Progenitor cell of endocrine pancreas (in vitro differentiated cells): ENCODE measurements at places on chromosomes 16 and 17. TPM values are rescaled to one million over a fixed set of nuclear protein-coding genes. Genes with fewer than 3 reads are reported as not detected.

GRCh38 chr16:23952128-23952970 lies 116.6 kb downstream of the PRKCB start:
- H3K4me3 ChIP-seq = no peak overlapping the region
- H3K27me3 ChIP-seq = peaks cover 81% of the 10 kb centered on the region
- no peak for DNase-seq
- no peak overlapping the region for H3K27ac ChIP-seq
- peaks cover 2% of the 10 kb centered on the region for H3K4me1 ChIP-seq

GRCh38 chr16:4273858-4274311 lies 1.1 kb upstream of the TFAP4 start:
- peaks cover 2% of the 10 kb centered on the region for H3K4me1 ChIP-seq
- H3K36me3 ChIP-seq = no peaks in the 10 kb centered on the region
- no peaks in the 10 kb centered on the region for H3K27me3 ChIP-seq
- DNase-seq = no peak

GRCh38 chr16:6528217-6528616 lies 804.4 kb upstream of the RBFOX1 start:
- no peaks in the 10 kb centered on the region for H3K36me3 ChIP-seq
- DNase-seq = no peak
- H3K4me1 ChIP-seq = no peaks in the 10 kb centered on the region
- H3K27ac ChIP-seq = no peak overlapping the region

DNA sequence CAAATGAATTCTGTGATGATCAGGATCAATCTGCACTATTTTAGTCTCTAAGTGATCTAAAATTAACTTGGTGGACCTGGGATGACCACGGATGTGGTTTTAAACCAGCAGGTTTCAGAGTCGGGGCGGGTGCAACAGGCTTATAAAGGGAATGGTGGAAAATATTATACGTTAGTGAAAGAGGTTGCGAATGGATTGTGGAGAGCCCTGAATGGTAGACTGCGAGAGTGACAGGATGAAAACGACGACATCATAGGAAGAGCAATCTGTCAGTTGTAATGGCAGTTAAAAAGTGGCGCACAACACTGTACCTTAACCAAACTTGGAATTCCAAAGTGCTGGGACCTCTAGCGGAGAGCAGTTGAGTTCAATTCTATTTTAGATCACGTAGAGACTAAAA lies 1.2 kb upstream of the CYB5B start:
- H3K27ac ChIP-seq = no peak overlapping the region
- H3K4me3 ChIP-seq = peak overlapping the region; percentile 7
- H3K27me3 ChIP-seq = no peaks in the 10 kb centered on the region
- H3K4me1 ChIP-seq = peaks cover 10% of the 10 kb centered on the region
- peaks cover 12% of the 10 kb centered on the region for H3K36me3 ChIP-seq
- DNase-seq = no peak

- no peak overlapping the region for H3K27ac ChIP-seq
- DNase-seq = no peak
- no peak overlapping the region for H3K4me3 ChIP-seq
- H3K4me1 ChIP-seq = no peaks in the 10 kb centered on the region
Observed at GRCh38 chr17:41844971-41845370, 7.3 kb downstream of the KLHL10 start.

DNA sequence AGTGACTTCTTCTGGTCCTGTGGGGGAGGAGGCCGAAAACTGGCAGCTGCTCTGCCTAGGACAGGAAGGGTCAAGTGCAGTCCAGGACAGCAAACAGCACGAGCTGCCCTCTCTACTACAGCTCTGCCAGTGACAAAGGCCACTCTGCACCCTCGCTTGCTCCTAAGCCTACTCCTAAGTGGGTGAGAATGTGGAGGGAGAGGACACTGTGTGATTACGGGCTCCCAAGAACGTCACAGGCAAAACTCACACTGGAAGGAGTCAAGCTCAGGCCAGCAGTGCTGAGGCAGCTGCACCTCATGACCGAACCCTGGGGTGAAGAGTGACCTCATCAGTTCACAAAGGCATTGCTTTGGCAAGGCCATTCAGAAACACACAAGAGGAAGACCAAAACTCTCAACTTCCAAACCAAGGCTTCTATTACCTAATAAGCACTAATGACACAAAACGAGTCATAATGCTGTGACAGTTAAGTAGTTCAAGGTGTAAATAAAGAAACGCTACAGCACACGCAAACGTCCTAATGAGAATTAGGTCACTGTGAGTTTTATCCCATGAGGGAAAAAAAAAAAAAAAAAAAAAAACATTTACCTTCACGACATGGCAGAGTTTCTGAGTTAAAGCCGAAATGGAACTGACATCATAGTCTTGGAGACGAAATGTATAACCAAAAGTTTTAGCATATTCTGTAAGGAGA lies 35.1 kb downstream of the MARF1 start:
- no peaks in the 10 kb centered on the region for H3K27me3 ChIP-seq
- no peak overlapping the region for H3K27ac ChIP-seq
- no peaks in the 10 kb centered on the region for H3K4me1 ChIP-seq
- DNase-seq = no peak

DNA sequence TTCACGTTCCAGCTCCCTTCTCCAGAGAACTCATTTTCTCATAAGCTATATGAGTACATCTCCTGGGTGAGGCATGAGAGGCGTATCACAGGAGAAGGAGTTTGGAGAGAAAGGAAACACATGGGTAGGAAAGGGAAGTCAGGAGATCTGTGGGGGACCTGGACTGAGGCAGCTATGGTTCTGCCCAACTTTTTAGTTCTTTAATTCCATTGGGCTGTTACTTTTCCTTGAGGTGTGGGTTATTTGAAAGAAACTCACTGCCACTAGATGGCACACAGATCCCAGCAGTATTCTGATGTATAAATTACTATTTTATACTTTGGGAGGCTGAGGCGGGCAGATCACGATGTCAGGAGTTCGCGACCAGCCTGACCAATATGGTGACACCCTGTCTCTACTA lies 63.6 kb downstream of the NUP93 start:
- peaks cover 3% of the 10 kb centered on the region for H3K4me1 ChIP-seq
- H3K27ac ChIP-seq = peak overlapping the region; percentile 27
- no peaks in the 10 kb centered on the region for H3K27me3 ChIP-seq

- H3K4me3 ChIP-seq = no peak overlapping the region
- H3K36me3 ChIP-seq = peaks cover 21% of the 10 kb centered on the region
- no peak overlapping the region for H3K27ac ChIP-seq
- peaks cover under 1% of the 10 kb centered on the region for H3K4me1 ChIP-seq
- H3K27me3 ChIP-seq = no peaks in the 10 kb centered on the region
Observed at GRCh38 chr17:67082107-67082506, 37.8 kb downstream of the CACNG1 start.

- peak overlapping the region; percentile 49 for H3K4me3 ChIP-seq
- peaks cover 9% of the 10 kb centered on the region for H3K4me1 ChIP-seq
- no peak overlapping the region for H3K27ac ChIP-seq
- DNase-seq = no peak
- H3K27me3 ChIP-seq = peaks cover 60% of the 10 kb centered on the region
Observed at GRCh38 chr17:61400717-61401388, 1.2 kb downstream of the TBX2 start.

PRSS53 gene
- 2.3 and 2.9 TPM in 2 replicates for total RNA-seq

ACTG1 gene
- total RNA-seq = 3,227 and 3,279 TPM in 2 replicates
